NCI-H460 (cell line): ENCODE measurements at places on chromosomes 12 and 14. TPM values are rescaled to one million over a fixed set of nuclear protein-coding genes. Genes with fewer than 3 reads are reported as not detected.

- no peak for DNase-seq
Measured at GRCh38 chr12:113083863-113084435, 27.4 kb downstream of the DTX1 start.

GRCh38 chr12:42766754-42767153 lies 177.2 kb upstream of the PRICKLE1 start:
- no peak for DNase-seq

- DNase-seq = no peak
Measured at GRCh38 chr14:65478596-65478995, 66.1 kb downstream of the FUT8 start.

GRCh38 chr12:127928178-127928577 lies 338.8 kb upstream of the TMEM132C start:
- DNase-seq = no peak

Gene PAX9
- total RNA-seq = 9.6 and 9.9 TPM in 2 replicates

Gene P2RX7
- total RNA-seq = 0.55 and 1.2 TPM in 2 replicates

Gene RIPK3
- not detected in 2 replicates for total RNA-seq

Gene CYP46A1
- 0.02 TPM in 1 of 2 replicates, not detected in the other for total RNA-seq

Gene KRT8
- 441 and 447 TPM in 2 replicates for total RNA-seq

Gene FLRT2
- 43.4 and 45.0 TPM in 2 replicates for total RNA-seq
